Esophagus muscularis mucosa (tissue), 4 donors: ENCODE measurements at places on chromosomes 16 and 17.
A peak's percentile ranks its signal among the peaks of the same experiment; 100 is the strongest.

GRCh38 chr17:65560628-65561451 lies 608 bp downstream of the AXIN2 start:
- peak; percentile 96 for DNase-seq

DNA sequence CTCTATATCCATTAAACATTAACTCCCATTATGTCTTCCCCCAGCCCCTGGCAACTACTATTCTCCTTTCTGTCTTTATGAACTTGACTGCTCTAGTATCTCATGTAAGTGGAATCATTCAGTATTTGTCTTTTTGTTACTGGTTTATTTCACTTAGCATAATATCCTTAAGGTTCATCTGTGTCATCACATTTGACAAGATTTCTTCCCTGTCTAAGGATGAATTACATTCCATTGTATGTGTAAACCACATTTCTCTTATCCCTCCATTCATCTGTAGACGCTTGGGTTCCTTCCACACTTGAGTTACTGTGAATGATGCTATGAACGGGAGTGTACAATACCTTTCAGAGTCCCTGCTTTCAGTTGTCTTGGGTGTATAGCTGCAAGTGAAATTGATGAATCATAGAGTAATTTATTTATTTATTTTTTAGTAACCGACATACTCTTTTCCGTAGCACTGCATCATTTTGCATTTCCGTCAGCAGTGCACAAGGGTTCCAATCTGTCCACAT lies 399.7 kb upstream of the RBFOX1 start:
- DNase-seq, result no peak

- DNase-seq, result no peak
These were observed 220.6 kb upstream of the CHMP6 start for GRCh38 chr17:80770881-80771611.

GRCh38 chr16:56477096-56477878 lies 25.9 kb downstream of the OGFOD1 start:
- no peak for DNase-seq

DNA sequence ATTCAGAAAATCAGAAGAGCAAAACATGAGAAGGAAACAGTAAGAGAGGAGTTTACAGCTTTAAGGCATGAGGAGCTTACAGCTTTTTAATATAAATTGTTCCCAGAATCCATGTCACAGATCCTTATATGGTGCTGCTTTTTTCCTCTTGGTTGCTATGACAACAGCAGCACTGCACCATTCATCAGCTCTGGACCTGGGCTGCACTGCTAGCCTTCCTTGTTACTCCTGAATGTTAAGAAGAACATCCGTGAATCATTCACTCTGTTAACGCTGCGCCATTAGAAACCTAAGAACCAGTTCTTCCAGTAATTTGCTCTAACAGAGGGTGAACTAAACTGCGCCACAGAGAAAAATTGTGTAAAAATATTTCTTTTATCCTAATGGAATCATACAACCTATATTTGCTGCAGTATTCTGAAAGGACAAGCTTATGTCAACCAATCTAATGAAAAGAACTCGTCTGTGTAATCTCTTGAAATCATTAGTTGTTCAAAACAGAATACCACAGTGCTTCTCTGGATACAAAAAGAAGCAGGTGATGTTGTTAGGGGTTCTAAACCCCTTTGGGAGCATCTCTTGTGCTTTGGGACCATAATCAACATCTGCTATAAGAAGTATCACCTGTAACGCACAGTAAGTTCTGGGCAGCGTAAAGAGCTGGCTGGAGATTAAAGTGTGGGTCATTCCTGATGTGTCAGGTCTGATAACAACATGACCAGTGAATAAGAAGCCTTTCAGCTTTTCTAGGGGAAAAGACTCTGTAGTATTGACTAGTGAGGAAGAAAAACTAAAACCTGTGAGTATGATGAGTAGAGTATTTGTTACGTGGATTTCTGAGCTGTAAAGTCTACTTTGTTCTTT lies 151.2 kb downstream of the TANC2 start:
- no peak for DNase-seq

DNA sequence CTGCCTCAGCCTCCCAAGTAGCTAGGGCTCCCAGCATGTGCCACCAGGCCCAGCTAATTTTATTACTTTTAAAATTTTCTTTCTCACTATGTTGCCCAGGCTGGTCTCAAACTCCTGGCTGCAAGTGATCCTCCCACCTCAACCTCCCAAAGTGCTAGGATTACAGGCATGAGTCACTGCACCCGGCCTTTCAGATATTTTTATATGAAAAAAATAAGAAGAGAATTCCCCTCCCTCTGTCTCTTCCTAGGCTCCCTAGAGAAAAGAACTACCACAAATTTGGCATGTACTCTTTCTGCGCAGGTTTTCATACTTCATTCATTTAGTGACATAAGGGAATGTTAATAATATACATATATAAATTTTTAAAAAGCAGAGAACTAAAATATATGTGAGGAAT lies 21.7 kb upstream of the SMURF2 start:
- no peak for DNase-seq
